ENCODE measurements at places on chromosomes 2 and 18. TPM values are rescaled to one million over a fixed set of nuclear protein-coding genes. Genes with fewer than 3 reads are reported as not detected.

- DNase-seq: no peak
- H3K27me3 ChIP-seq: no peaks in the 10 kb centered on the region
- no peak overlapping the region for H3K27ac ChIP-seq
- no peaks in the 10 kb centered on the region for H3K4me1 ChIP-seq
- no peak overlapping the region for H3K4me3 ChIP-seq
Measured at GRCh38 chr2:25897506-25897905, 19.2 kb upstream of the ASXL2 start.

DNA sequence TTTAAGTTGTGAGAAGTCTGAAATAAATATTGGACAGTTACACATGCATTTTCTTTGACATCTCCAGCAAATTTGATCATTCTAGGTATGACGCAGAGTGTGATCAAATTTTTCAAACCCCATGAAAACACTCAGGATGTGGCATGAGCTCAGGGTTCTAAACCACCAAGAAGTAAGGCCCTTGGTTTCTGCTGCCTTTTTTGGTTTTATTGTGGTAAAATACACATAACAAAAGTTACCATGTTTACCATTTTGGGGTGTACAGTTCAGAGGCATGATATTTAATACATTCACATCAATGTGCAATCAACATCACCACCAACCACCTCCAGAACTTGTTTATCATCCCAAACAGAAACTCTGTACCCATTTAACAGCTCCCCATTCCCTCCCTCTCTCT is 64.3 kb upstream of the TTN start:
- no peaks in the 10 kb centered on the region for H3K4me1 ChIP-seq
- no peak overlapping the region for H3K4me3 ChIP-seq
- DNase-seq: no peak
- H3K36me3 ChIP-seq: no peaks in the 10 kb centered on the region
- H3K27ac ChIP-seq: no peak overlapping the region
- no peaks in the 10 kb centered on the region for H3K27me3 ChIP-seq

DNA sequence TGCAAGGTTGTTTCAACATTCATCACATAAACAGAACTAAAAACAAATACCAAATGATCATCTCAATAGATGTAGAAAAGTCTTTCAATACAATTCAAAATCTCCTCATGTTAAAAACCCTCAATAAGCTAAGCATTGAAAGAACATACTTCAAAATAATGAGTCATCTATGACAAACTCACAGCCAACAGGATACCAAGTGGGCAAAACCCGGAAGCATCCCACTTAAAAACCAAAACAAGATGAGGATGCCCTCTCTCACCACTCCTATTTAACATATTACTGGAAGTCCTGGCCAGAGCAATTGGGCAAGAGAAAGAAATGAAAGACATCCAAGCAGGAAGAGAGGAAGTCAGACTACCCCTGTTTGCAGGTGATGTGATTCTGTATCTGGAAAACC is 992.2 kb upstream of the PIK3C3 start:
- DNase-seq: no peak
- H3K27me3 ChIP-seq: no peaks in the 10 kb centered on the region
- H3K4me3 ChIP-seq: no peak overlapping the region
- no peaks in the 10 kb centered on the region for H3K4me1 ChIP-seq
- no peak overlapping the region for H3K27ac ChIP-seq

- no peaks in the 10 kb centered on the region for H3K4me1 ChIP-seq
- no peak for DNase-seq
- no peaks in the 10 kb centered on the region for H3K27me3 ChIP-seq
- no peaks in the 10 kb centered on the region for H3K36me3 ChIP-seq
Measured at GRCh38 chr2:98795891-98796676, 65.2 kb upstream of the MGAT4A start.

TCF7L1 gene
- 35.7 TPM for total RNA-seq

- no peaks in the 10 kb centered on the region for H3K27me3 ChIP-seq
- H3K4me1 ChIP-seq: no peaks in the 10 kb centered on the region
- no peak for DNase-seq
- no peak overlapping the region for H3K27ac ChIP-seq
- no peak overlapping the region for H3K4me3 ChIP-seq
- H3K36me3 ChIP-seq: no peaks in the 10 kb centered on the region
Measured at GRCh38 chr2:182069908-182070307, 84.3 kb downstream of the PPP1R1C start.

DNA sequence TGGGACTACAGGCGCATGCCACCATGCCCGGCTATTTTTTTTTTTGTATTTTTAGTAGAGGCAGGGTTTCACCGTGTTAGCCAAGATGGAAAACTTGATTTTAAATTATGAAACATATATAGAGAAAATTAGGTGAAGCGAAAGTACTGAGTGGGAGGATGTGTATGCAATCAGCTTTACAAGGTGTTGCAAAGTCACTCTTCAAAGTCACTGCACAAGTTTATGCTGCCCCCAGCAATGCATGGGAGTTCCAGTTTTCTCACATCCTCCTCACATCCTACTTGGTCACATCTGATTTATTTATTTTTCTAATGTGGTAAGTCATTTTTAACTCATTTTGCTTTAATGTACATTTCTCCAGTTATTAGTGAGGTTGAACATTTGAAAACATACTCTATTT is 49.2 kb upstream of the CHN1 start:
- H3K36me3 ChIP-seq: no peaks in the 10 kb centered on the region
- H3K4me3 ChIP-seq: no peak overlapping the region
- H3K27me3 ChIP-seq: no peaks in the 10 kb centered on the region
- H3K27ac ChIP-seq: no peak overlapping the region

LRP2 gene
- 0.09 TPM for total RNA-seq
